ENCODE measurements at places on chromosomes 11 and 22. TPM values are rescaled to one million over a fixed set of nuclear protein-coding genes. Genes with fewer than 3 reads are reported as not detected.

GRCh38 chr11:120800206-120800605 lies 223.7 kb upstream of the TBCEL start:
- DNase-seq = no peak

DNA sequence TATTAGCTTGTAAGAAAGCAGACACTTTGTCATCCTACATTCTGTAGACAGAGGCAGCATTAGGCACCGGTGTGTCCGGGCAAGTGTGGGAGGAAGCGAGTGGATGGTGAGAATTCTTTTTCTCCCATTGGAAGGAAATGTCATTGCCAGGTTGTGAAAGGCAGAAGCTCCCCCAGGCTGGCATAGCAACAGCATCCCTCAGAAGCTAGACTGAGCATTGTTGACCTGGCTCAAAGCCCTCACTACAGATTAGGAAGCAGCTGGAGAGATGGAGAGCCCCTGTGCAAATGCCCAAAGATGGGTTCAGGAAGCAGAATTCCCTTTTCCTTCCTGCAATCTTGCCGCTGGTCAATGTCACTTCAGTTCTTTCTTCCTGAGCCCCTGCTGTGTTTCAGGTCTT lies 1299.3 kb downstream of the TBC1D22A start:
- no peak for DNase-seq

DNA sequence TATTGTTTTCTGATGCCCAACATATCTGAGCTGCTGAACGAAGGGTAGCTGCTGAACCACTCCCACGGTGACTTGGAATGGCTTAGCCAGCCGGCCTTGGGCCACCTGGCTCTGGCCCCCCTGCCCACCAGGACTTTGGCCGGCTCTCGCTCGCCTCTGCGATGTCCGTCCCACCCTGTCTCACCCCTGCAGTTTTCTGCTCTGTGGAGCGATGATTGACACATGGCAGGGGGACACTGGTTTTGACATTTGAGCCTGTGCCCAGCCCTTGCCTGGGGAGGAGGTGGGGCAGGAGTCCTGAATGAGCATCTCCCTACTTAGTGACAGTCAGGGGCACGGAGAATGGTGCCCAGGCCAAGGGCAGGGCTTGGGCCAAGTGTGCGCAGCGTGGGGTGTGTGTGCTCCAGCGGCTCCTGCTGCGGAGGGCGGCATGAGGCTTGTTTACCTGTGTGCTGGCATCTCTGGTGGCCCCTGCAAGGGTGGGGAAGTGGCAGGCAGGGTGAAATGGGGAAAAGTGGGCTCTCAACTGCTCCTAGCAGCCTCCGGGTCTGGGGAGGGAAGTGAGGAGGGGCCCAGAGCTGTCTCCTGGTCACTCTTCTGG lies 15.7 kb upstream of the CDKN1C start:
- DNase-seq = no peak

- DNase-seq = no peak
Observed at GRCh38 chr11:17768547-17768946, 34.0 kb downstream of the KCNC1 start.

Gene ISX
- total RNA-seq = not detected

Gene DNAJC4
- 2.7 TPM for total RNA-seq

Data from Daoy (cell line).